Hematopoietic multipotent progenitor cell treated with erythropoietin and hydrocortisone succinate and interleukin-3 and kit ligand, for 4 days (in vitro differentiated cells): ENCODE measurements at places on chromosomes 2 and 18.

DNA sequence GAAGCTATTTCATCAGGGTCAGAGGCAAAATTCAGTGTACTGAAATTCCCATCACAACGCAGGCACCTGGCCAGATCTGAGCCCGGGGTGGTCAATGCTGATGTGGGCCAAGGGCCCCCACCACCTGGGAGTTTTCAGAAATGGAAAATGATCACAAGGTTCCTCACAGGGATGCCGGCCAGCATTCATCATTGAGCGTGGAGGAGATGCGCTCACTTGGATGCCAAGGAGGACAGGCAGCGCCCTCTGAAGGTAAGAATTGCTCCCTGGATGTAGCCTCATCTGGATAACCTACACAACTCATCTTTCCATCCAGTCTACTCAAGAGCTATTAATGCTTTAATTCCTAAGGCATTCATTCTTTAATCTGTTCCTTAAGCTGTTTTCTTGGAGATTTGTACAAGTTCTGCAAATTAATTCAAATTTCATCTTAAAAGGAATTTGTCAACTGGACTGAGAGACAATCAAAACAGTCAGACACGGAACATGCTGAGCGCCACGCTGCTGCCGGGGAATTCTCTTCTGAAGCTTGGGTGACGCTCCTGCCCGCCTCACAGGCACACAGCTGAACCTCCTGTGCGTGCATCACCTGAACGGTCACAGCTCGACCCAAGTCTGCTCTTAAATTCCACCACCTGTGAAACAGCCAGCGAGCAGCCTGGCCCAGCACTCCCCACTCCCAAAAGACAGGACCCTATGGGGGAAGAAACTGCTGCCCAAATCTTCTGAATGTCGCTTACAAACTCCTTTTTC, 206.7 kb downstream of the HDAC4 start:
- peak; percentile 17 for DNase-seq

GRCh38 chr2:10892796-10893350, 18.9 kb upstream of the KCNF1 start:
- DNase-seq = no peak

- no peak for DNase-seq
These were observed 40.4 kb upstream of the ID2 start for GRCh38 chr2:8641301-8641965.

DNA sequence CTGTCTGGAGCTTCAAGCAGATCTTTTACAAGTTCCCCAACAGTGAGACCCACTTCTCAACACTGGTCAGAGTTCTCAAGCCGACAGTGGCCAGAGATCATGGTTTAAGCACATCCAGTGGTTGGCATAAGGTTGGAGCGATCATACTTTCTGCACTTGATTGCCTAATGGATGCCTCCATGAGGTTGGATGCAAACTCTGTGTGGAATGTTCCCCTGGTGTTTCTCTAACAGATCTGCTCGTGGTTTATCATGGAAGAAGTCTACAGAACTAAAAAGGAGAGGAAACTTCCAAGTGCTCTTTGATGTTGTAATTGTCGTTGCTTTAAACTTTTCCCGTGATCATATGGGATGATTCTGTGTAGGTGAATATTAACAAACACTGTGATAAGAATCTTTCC, 60.7 kb downstream of the SH3RF3 start:
- no peak for DNase-seq

DNA sequence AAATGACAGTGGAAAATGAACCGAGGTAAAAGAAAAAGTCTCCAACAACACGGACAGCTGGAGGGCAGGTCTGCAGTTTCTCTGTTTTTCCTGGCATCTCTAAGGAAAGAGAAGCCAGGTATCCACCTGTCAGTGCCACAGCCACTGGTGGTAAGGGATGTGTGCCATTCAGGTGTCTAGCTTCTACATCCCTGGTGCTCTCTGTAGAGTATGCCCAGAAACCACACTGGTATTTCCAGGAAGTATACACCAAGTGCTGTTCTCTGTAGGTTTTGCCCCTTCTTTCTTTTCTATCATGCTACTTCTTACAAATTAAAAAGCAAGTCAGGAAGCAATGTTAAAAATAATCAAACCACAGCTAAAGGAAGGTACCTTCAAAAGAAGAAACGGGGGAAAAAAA, 7.6 kb upstream of the AGFG1 start:
- no peak for DNase-seq

- no peak for DNase-seq
These were observed 91.8 kb downstream of the LOXHD1 start for GRCh38 chr18:46565256-46565655.

- peak; percentile 81 for DNase-seq
These were observed 17.0 kb upstream of the NFATC1 start for GRCh38 chr18:79378536-79379250.

DNA sequence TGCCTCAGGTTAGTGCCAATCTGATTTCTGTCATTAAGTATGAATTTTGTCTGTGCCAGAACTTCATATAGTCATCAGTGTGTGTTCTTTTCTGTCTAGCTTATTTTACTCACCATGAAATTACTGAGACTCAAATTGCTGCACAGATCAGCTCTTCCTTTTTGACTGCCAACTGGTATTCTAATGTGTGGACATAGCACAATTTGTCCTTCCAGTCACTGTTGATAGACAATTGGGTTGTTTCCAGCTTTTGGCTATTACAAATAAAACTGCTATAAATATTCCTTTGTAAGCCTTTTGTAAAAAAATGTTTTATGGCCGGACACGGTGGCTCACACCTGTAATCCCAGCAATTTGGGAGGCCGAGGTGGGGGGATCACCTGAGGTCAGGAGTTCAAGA, 7.7 kb downstream of the SH3YL1 start:
- DNase-seq = no peak

DNA sequence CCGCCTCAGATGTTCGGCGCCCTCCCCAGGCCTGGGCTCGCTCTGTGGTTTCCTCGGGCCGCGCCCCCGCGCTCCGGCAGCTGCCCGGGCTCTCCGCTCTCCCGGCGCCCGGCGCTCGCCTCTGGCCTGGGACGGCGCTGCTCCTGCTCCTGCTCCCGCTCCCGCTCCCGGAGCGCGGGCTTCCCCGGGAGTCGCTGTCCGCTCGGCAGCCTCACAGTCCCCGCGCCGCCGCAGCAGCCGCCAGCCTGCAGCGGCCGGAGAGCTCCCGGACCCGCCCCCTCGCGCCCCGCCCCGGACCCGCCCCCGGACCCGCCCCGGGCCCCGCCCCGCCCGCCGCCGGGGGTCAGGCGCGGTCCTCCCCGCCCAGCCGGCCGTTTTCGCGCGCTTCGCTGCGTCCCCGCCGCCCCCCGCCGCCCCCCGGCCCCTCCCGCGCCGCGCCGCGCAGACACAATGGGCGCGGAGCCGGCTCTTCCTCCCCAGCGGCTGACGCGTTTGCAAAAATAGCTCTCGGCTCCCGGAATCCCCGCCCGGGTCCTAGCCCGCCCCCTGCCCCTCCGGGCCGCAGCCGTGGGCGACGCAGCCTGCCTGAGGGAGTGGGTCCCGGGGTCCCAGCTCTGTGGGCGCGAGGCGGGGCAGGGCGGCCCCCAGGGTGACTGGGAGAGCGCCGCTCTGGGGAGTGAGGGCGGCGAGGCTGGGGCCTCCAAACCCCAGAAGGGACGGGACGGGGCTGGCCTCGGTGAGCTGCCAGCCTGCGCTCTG, at the start of gene ARL4C:
Gene ARL4C, minus strand, starts transcription at position 247 of the 759 bp plus-strand sequence. CDS start 495 bp downstream, outside the sequence.
- peak; percentile 57 for DNase-seq

DNA sequence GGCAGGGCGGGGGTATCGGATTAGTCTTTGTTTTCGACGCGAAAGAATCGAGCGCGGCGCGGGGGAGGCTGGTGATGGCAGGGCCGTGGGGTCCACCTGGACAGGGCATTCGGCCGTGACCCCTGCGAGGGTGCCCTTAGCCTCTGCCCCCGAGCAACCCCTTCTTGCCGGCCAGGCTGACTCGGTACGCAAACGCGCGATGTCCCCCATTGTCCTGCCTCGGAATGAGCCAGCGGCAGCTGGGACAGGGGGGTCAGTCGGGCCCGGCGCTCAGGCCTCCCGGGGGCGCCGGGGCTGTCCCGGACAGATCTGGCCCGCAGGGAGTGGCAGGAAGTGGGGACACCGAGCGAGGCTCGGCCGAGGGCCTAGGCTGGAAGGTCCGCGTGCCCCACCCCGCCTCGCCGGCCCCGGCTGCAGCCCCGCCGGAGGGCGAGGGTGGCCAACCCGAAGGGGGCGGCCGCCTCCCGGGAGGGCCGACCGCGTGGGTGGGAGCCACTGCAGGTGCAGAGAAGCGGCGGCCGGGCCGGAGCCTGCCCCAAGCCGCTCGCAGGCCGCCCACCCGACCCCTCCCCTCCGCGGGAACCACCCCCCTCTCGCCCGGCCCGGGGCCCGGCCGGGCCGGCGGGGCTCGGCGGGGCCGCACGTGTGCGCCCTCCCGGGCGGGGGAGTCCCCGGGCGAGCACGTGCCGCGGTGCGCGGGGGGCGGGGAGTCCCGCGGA, at the start of gene TET3:
Gene TET3, plus strand, starts transcription at position 708 of the 719 bp plus-strand sequence. CDS start 1,494 bp downstream, outside the sequence.
- DNase-seq = peak; percentile 84

- DNase-seq = peak; percentile 47
These were observed 16.8 kb downstream of the CXCR1 start for GRCh38 chr2:218149848-218150440.
